Endodermal cell (in vitro differentiated cells): ENCODE measurements at places on chromosomes 3 and 15. TPM values are rescaled to one million over a fixed set of nuclear protein-coding genes. Genes with fewer than 3 reads are reported as not detected.

The PTH1R gene
- total RNA-seq: 3.7 and 4.8 TPM in 2 replicates

DNA sequence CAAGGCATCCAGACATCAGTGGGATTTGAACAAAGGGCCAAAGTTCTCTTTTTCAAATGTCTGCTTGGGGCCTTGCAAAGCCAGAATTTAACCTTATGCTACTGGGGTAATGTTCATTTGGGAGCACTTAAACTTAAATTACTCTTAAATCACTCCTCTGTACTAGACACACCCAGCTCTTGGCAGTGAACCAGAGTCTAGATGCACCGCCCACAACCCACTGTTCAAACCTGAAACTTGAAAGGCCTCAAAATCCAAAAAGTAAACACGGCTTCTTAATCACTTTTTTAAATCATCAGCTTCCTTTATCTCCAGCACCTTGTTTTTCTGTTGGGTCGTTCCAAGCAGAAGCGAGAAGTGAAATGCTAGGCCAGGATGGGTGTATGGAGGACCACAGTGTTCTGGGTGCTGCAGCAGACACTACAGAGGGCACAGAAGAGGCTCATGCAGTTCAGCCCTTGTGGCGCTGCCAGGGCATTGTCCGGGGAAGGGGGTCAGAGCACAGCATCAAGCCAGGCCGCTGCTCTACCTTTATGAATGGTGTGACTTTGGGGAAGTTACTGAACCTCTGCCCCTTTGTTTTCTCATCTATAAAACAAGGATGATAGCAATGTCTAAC, 28.8 kb downstream of the MECOM start:
- H3K4me3 ChIP-seq: no peak overlapping the region
- no peaks in the 10 kb centered on the region for H3K36me3 ChIP-seq
- no peak overlapping the region for H3K27ac ChIP-seq
- H3K4me1 ChIP-seq: no peaks in the 10 kb centered on the region

GRCh38 chr15:68487087-68487843, 55.3 kb upstream of the ITGA11 start:
- no peak for DNase-seq
- H3K36me3 ChIP-seq: no peaks in the 10 kb centered on the region
- H3K4me3 ChIP-seq: no peak overlapping the region
- peaks cover 2% of the 10 kb centered on the region for H3K4me1 ChIP-seq
- no peaks in the 10 kb centered on the region for H3K27me3 ChIP-seq
- no peak overlapping the region for H3K27ac ChIP-seq

The EPM2AIP1 gene
- total RNA-seq: 12.6 and 15.7 TPM in 2 replicates

DNA sequence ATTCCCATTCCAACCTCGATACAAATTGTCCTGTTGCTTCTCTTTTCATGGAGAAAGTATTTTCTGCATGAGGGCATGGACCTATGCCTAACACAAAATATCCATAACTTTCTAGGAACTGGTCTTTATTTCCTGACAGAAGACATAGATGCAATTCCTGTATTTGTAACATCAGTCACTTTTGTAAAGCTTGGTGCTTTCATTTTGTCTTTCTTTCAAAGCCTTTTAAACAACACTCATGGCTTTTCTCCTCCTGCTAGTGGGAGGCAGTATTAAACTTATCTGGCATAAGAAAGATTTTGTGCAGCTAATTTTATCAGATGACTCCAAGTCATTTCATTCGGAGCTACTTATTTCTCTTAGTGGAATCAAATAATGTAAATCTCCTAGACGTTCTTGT, 616.0 kb downstream of the RBMS3 start:
- H3K4me3 ChIP-seq: no peak overlapping the region
- no peaks in the 10 kb centered on the region for H3K27me3 ChIP-seq
- DNase-seq: no peak
- H3K36me3 ChIP-seq: no peaks in the 10 kb centered on the region

- H3K27ac ChIP-seq: no peak overlapping the region
- no peaks in the 10 kb centered on the region for H3K36me3 ChIP-seq
Observed at GRCh38 chr3:190615607-190616006, 101.7 kb downstream of the IL1RAP start.

The ZNF385D gene
- 3.0 to 9.5 TPM (median 3.7 TPM) in 3 replicates for total RNA-seq

- H3K27ac ChIP-seq: no peak overlapping the region
- H3K36me3 ChIP-seq: peaks cover 13% of the 10 kb centered on the region
- H3K4me1 ChIP-seq: peaks cover 3% of the 10 kb centered on the region
- no peak overlapping the region for H3K4me3 ChIP-seq
- DNase-seq: no peak
- H3K27me3 ChIP-seq: peaks cover 6% of the 10 kb centered on the region
Observed at GRCh38 chr15:22973987-22974386, 6.2 kb downstream of the CYFIP1 start.

The ECE2 gene
- not detected in 3 replicates for total RNA-seq

DNA sequence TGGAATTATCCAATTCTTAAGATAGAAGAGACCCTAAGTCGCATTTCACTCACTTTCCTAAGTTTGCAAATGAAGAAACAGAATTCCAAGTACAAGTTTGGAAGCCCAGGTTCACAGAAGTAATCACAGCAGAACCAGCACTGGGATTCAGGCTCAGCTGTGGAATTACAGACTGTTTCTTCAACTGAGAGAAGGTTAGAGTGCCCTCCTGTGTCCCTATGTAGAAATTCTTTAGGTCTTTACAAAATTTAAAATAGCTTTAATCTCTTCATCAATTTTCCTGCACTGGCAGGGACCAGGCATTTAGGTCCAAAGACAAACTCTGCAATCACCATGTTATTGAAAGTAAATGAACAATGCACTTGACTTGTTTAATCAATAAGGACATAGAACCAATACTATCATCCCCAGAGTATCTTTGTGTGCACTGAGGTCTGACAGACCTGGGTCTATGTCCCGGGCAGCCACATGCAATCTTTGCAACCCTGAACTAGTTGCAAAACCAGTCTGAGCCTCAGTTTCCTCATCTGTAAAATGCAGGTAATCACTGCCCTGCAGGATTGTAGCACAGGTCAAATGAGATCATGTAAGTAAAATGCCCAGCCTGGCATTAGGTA, 96.3 kb upstream of the ZBED2 start:
- no peaks in the 10 kb centered on the region for H3K36me3 ChIP-seq
- H3K27ac ChIP-seq: no peak overlapping the region
- no peak for DNase-seq
- peaks cover 4% of the 10 kb centered on the region for H3K4me1 ChIP-seq
- H3K27me3 ChIP-seq: peaks cover 18% of the 10 kb centered on the region

GRCh38 chr3:143360244-143360643, 240.7 kb downstream of the CHST2 start:
- peaks cover 93% of the 10 kb centered on the region for H3K27me3 ChIP-seq
- no peak overlapping the region for H3K27ac ChIP-seq
- H3K4me3 ChIP-seq: no peak overlapping the region
- H3K36me3 ChIP-seq: no peaks in the 10 kb centered on the region
- no peaks in the 10 kb centered on the region for H3K4me1 ChIP-seq
- no peak for DNase-seq

DNA sequence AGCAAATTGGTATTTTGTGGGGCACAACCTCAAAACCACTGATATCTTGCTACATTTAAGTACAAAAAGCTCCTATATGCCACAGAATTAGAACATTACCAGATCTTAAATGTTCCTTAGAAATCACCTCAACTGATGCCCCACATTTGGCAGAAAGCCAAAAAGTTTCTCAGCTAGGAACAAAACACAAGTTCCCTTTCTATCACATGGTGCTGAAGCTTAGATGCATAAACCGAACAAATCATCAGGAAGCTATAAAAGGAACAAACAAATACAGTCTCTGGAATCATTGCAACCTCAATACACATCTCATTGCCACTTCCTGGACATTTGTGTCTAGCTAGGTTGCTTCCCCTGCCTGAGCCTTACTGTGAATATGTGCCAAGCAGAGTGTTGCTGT, 492.6 kb downstream of the LPP start:
- no peaks in the 10 kb centered on the region for H3K36me3 ChIP-seq
- no peaks in the 10 kb centered on the region for H3K4me1 ChIP-seq
- no peak overlapping the region for H3K27ac ChIP-seq
- DNase-seq: no peak

The ST8SIA2 gene
- total RNA-seq: 7.7 and 8.9 TPM in 2 replicates

GRCh38 chr3:106398891-106399600, 530.2 kb upstream of the CBLB start:
- H3K4me1 ChIP-seq: peaks cover 18% of the 10 kb centered on the region
- no peaks in the 10 kb centered on the region for H3K36me3 ChIP-seq
- peak overlapping the region; percentile 31 for H3K4me3 ChIP-seq
- DNase-seq: no peak

The SCAANT1 gene
- not detected in 2 replicates for total RNA-seq

The KBTBD13 gene
- not detected in 3 replicates for total RNA-seq

DNA sequence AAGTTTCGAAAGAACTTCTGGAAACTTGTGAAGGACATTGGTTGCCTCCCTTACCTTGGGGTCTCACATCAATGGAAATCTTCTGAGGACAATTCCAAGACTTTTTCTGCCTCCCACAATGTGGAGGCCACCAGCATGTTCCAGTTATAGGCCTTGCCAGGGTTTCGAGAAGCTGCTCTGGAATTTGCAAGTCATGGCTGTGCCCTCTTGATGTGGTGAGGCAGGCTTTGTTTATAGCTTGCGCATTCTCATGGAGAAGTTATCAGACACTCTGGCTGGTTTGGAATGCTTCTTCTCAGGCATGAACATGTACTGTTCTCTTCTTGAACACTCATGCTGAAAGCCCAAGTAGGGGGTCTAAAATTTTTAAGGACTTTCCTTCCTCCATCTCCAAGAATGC, 4.1 kb downstream of the CXCR6 start:
- no peak overlapping the region for H3K4me3 ChIP-seq
- no peaks in the 10 kb centered on the region for H3K27me3 ChIP-seq
- no peak overlapping the region for H3K27ac ChIP-seq
- no peak for DNase-seq
- H3K4me1 ChIP-seq: no peaks in the 10 kb centered on the region
- H3K36me3 ChIP-seq: peaks cover 40% of the 10 kb centered on the region

DNA sequence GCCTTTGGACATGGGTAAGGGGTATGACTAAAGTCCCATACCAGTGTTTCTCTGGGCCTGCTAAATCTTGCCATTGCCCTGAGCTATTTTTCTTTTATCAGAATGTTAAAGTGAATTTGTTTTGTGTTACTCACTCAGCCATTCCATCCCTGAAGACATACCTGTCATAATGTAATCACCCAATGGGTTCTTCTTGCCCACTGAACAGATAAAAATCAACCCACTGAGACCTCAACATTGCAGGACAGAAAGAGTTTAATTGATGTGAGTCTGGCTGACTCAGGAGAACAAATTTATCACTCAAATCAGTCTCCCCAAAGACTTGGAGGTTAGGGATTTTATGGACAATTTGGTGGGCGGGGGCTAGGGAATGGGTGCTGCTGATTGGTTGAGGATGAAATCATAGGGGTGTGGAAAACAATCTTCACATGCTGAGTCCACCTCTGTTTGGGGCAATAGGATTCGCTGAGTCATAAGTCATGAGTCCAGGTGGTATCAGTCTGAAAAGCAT, 47.4 kb downstream of the ILDR1 start:
- H3K4me3 ChIP-seq: no peak overlapping the region
- H3K36me3 ChIP-seq: no peaks in the 10 kb centered on the region
- no peaks in the 10 kb centered on the region for H3K27me3 ChIP-seq
- H3K4me1 ChIP-seq: no peaks in the 10 kb centered on the region
- DNase-seq: no peak
- no peak overlapping the region for H3K27ac ChIP-seq

The C3orf49 gene
- not detected in 2 replicates for total RNA-seq

The PAQR5 gene
- 43.6 to 69.3 TPM (median 49.8 TPM) in 3 replicates for total RNA-seq

DNA sequence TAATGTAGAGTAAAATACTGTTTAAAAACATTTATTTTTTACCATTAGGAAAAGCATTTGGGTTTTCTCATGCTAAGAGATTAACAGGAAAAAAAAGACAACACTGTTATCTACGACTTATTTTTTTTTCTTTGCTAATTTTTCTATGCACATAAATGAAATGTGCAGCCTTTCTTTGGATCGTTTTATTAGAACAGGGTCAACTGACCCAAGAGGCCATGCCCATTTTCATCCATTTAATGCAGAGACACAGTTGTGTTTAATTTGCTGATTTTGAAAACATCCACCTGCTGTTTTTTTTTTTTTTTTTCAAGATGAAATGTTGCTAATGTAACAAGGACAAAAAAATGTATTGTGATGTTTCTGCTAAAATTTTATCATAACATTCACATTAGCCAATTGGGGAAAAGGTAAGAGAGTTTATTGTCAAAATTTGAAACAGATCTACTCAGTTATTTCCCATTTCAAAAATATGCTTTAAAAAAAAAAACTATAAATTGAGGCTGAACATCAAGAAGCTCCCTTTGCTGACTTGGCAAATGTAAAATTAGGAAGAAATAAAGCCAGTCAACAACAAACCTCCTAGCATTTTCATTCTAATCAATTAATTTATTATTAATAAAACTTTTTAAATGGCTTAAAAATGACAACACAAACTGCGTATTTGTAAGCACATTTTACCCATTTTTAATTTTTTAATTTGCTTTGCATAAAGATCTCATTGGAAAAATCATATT, 485.2 kb downstream of the ROBO2 start:
- no peaks in the 10 kb centered on the region for H3K27me3 ChIP-seq
- no peaks in the 10 kb centered on the region for H3K36me3 ChIP-seq
- H3K4me1 ChIP-seq: peaks cover 20% of the 10 kb centered on the region
- H3K27ac ChIP-seq: no peak overlapping the region
- no peak for DNase-seq

DNA sequence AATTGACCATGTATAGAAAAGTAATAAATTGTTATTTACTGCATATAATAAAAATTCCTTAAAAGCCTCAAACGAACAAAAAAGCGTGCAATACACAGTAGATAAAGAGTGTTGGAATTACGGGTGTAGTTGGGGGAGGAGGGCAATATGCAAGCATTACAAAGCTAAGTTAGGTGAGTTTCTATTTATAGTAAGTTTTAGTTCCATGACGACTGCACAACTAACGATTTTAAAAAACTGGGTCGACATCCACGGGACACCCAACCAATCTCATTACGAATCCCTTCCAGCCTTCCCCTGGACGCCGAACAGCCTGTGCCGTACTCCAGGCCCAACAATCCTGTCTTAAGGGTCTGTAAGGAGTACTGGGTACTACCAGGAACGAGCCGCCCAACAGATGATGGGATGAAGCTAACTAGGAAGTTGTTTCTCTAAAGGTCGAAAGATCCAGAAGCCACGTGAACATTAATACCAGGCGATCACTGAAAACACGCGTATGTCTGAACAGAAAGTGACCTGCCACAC, 677 bp downstream of the POLQ start:
- no peaks in the 10 kb centered on the region for H3K4me1 ChIP-seq
- no peak for DNase-seq
- H3K36me3 ChIP-seq: peaks cover 13% of the 10 kb centered on the region
- H3K4me3 ChIP-seq: peak overlapping the region; percentile 81

The NCKIPSD gene
- total RNA-seq: 30.9 and 32.8 TPM in 2 replicates

The USP4 gene
- 39.7 to 54.7 TPM (median 48.3 TPM) in 3 replicates for total RNA-seq

The LRRC31 gene
- not detected in 3 replicates for total RNA-seq
